SK-N-DZ (cell line): ENCODE measurements at places on chromosomes 11 and 22.

GRCh38 chr11:35418282-35419183 lies 825 bp downstream of the SLC1A2 start:
- peak; percentile 70 for DNase-seq

DNA sequence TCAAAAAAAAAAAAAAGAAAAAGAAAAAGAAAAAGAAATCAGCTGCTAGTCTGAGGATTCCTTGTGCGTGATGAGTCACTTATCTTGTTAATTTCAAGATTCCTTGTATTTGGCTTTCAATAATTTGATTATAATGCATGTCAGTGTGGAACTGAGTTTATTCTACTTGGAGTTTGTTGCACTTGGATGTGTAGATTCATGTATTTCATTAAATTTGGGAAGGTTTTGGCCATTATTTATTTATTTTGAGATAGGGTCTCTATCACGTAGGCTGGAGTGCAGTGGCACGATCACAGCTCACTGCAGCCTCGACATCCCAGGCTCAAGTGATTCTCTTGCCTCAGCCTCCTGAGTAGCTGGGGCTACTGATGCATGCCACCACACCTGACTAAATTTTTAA lies 14.8 kb downstream of the WBP2NL start:
- DNase-seq: no peak

- no peak for DNase-seq
Observed at GRCh38 chr11:47276923-47277322, 7.0 kb downstream of the MADD start.

- no peak for DNase-seq
Observed at GRCh38 chr11:129819237-129819636, 3.6 kb downstream of the TMEM45B start.

DNA sequence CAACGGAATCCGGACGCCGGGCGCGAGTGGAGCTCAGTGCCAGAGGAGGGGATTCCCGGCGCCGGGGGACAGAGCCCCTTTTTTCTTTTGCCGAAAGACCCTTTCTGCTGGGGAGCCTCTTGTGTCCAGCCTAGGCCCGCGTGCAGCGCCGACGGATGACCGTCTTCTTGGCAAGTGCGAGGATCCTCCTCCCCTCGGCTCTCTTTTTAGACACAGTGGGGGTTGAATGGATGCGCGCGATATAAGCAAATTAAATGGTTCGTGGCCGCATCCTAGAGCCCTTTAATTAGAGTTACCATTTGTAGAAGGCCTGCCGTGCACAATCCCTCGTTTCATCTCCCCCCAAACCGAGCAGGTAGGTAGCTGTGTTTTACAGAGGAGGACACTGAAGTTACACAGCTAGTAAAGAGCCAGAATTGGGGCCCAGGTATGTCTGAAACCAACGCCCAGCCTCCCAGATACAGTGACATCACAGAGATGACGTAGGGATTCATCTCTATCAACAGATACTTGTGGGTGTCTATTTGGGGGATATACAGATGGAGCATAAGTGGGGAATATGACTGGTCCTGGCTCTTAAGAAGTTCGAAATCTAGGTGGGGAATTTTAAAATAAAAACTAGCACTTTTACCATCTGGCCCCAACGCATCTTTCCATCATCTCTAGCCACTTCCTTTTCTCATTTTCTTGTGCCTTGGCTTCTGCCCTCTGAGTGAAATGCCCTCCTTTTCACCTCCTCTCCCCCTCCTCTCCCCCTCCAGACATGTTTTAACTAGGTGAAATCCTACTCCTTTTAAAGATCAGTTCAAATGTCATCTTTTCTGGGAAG lies 875 bp downstream of the TCP11L1 start:
- no peak for DNase-seq

DNA sequence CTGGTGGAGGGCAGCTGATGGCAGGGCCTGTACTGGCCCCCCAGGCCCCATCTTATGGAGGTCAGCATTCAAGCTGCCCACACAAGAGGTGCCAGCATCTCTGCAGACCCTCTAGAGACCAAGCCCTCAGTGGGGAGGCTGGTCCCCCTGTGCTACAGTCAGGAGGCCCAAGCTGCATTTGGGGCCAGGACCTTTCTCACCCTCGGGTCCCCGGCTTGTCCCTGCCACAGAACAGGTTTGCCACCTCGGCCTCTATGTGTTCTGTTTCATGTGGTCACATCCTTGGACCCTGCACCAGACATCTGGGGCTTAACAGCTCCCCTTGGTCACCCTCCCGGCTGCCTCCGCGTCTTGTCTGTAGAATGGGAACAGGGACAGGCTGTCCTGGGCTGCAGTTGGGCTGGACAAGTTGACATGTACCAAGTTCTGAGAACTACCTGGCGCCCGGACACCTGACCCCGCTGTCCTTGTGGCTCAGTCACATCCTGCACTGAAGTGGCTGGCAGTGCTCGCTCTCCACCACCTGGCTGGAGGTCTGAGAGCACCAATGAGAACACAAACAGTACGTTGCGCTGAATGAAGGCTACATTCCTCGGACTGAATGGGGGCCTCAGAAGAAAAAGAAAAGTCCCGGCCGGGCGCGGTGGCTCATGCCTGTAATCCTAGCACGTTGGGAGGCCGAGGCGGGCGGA lies 2.7 kb upstream of the PLXNB2 start:
- DNase-seq: no peak

GRCh38 chr22:47806894-47807293 lies 1044.4 kb downstream of the TBC1D22A start:
- DNase-seq: no peak

- peak; percentile 77 for DNase-seq
Observed at GRCh38 chr22:33209930-33210784, 152.0 kb upstream of the SYN3 start.

DNA sequence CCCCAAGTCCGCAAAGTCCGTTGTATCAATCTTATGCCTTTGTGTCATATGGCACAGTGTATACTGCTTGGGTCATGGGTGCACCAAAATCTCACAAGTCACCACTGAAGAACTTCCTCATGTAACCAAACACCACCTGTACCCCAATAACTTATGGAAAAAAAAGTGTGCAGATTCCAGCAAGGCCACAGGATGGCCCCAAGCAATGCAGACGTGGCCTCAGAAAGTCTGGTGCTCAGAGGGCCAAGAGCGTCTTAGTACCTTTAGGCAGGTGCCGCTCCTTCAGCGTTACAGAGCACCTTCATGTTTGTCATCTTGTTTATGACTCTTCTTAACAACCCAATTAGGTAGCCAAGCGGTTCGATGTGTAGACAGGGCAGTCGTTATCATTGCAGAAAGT lies 65.3 kb downstream of the PRDM11 start:
- DNase-seq: no peak

- no peak for DNase-seq
Observed at GRCh38 chr11:59261150-59261549, 48.4 kb upstream of the MPEG1 start.

DNA sequence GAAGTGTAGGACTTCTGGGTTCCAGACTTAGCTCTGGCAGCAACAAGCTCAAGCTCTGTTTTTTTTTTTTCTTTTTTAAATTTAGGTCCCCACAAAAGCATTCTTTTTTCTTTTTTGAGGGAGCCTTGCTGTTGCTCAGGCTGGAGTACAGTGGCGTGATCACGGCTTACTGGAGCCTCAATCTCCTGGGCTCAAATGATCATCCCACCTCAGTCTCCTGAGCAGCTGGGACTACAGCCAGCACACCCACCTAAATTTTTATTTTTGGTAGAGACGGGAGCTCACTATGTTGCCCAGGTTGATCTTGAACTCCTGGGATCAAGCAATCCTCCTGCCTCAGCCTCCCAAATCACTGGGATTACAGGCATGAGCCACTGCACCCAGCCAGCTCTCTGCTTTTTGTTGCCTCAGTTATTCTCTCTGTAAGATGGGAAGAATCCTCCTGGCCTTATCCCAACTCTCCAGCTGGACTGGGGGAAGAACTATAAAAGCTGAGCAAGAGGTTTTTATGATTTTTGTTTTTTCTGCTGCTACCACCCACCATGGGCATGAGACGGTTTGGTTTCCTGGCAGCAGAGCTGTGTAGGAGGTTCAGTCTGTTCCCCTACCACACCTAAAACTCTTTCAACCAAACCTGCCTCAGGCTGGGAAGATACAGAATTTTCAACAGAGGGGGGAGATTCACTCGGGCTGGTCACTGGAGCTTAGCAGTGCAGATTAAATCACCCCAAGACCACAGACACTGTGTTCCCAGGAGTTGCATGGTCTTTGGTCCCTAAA lies 11.6 kb upstream of the MTFP1 start:
- DNase-seq: no peak

DNA sequence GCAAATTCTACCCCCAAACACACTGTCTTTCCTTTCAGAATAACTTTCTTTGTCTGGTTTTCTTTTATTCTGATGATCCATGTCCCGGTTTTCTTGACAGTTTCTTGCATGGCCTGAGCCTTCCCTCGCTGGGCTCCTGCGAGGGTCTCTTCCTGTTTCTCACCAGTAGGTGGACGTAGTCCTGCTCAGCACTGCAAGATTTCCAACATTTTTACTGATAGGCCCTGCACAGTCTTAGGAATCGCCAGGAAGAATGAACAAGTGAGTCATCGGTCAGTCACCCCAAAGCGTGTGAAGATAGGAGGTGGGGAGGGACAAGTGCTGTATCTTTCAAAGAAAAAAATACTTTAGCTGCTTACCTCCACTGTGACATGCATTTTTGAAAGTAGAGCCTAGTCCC lies 16.9 kb upstream of the KIRREL3 start:
- DNase-seq: no peak

- no peak for DNase-seq
Observed at GRCh38 chr11:28520291-28520690, 412.1 kb downstream of the METTL15 start.

DNA sequence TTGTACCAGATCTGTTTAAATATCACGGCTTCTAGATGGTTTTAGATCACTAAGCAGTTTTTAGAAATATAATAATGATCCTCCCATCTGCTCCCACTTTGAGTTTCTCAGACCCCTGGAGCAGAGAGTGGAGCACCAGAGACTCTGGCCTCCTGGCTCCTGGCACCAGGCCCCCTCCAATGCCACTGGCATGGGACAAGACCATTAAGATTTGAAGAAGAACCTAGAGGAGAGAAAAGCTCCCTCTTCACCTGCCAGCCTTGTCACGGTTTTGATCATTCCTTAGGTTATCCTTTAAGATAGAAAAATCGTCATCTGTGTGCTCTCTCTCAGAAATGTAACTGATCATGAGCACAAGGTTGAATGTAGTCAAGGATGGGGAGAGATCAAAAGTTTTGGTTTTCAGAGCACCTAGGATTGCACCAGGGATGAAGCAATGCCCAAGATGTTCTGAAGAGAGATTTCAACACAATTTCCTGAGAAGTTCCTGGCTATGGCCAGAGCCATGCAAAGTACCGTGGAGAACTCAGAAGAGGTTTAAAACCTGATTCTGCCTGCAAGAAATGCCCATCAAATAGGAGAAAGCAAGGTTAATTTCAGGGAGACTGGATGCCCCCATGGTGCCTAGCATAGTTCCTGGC lies 22.2 kb downstream of the IL10RA start:
- no peak for DNase-seq
